ENCODE measurements at places on chromosomes 5 and 9.

DNA sequence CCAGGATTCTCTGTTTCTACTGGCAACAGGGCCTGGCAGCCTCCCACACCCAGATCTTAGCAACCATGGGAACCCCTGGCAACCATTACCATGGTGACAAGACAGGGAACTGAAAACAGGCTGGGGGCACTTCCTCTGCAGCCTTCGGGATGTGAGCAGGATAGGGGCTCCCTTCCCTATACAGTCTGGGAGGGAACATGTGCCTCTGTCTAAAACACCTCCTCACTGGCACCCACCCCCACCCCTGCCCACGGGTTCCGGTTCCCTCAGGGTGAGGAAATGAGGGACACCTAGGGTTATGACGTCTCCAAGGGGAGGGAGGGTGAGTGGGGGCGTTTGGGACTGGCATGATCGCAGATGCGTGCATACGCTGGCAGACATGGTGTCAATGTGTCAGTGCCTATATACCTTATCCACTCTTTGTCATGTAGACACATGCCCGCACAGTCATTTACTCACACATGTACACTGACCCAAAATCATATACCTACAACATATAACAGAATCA is 3.0 kb upstream of the DNAJB5 start:
- no peak for DNase-seq

DNA sequence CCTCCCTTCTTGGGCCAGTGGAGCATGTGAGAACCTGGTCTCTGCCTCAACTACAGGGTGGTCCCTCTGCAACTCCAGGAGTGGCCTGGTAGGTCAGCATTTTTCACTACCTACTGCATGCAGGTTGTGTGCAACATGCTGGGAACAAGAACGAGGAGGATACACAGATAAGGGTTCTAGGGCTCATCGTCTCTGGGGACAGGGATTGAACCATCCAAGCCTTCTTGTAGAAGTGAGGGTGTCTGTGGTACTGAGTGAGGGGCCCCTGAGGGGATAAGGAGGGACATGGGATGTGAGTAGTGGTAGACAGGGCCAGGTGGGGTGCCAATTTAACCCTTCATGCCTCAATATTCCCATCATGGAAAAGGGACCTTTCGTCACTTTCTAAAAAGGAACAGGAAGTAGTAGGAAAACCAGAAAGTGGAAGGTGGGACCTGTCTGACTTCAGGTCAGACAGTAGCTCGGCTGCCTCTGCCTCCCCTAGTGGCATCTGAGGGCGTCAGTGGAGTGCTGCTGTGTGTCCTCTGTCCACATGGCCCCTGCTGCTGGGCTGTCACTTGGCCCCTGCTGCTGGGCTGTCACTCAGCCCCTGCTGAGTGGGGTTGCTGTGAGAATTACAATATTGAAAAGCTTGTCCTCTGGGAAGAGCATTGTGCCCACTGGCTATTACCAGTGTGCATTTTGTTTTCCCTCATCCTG is 48.6 kb upstream of the RNU6ATAC start:
- no peak for DNase-seq

GRCh38 chr9:30771760-30772159 is 1612.7 kb upstream of the ACO1 start:
- DNase-seq = no peak

DNA sequence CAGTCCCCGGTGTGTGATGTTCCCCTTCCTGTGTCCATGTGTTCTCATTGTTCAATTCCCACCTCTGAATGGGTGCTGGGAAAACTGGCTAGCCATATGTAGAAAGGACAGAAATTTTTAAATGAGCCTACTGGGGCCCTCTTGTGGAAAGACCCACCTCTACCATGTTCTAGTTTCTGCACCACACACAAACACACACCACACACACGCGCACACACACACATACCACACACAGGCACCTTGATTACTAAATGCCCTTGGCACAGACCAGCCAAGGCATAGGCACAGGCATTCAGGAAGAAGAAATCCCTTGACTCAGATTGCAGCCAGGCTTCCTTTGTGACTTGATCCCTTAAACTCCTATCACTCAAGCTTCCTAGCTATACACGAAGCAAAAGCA is 60.5 kb downstream of the SIL1 start:
- no peak for DNase-seq

DNA sequence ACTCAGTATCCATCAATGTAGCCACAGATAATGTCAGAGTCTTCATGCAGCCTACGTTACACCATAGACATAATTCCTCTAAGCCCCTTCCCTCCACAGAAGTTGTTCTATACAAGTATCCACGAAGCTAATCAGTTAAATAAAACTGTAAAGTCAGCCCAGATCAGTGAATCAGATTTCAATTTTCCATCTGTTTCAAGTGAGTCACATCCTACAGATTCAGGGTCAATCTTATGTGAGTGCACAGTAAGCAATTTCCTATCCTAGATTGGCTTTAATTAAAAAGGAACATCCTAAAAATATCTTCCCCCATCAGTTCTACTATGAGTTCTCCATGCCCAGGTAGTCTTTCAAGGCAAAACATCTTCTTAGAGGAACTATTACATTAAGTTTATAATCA is 402.5 kb downstream of the EFNA5 start:
- no peak for DNase-seq

GRCh38 chr5:153798830-153799229 is 239.9 kb downstream of the FAM114A2 start:
- no peak for DNase-seq

GRCh38 chr9:131028931-131029573 is 20.1 kb downstream of the LAMC3 start:
- no peak for DNase-seq

GRCh38 chr9:127884427-127884911 is 7.0 kb upstream of the AK1 start:
- DNase-seq = no peak

- DNase-seq = no peak
These were observed 46.5 kb upstream of the MCTP1 start for GRCh38 chr5:95331358-95331757.

DNA sequence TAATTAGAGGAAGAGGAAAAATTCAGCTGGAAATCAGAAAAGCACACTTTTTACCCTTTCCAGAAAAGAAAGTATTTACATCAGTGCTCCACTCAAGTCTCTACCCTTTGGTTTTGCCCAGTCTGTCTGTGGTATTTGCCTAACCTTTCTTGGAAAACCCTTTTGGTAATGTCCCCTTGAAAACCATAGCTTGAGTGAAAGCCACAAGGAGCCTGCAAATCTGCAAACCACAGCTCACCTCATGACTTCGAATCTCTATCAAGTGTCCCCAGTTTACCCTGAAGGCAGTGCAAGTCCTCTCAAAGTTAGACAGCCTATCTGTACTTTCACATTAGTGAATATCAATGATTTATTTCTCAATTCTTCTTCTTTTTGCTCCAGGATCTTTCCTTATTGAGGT is 162.1 kb upstream of the TSLP start:
- DNase-seq = no peak
